Activated CD4-positive, alpha-beta memory T cell treated with anti-CD3 and anti-CD28 coated beads for 36 hours (primary cell): ENCODE measurements at places on chromosomes 2 and 18. TPM values are rescaled to one million over a fixed set of nuclear protein-coding genes. Genes with fewer than 3 reads are reported as not detected.

- DNase-seq: no peak
Observed at GRCh38 chr18:10754128-10754527, 228.3 kb downstream of the NAPG start.

MDH1 gene
- total RNA-seq: 268 TPM

AQP4 gene
- total RNA-seq: not detected

- DNase-seq: no peak
Observed at GRCh38 chr18:47545613-47546012, 294.2 kb upstream of the SKOR2 start.

ODC1 gene
- 142 TPM for total RNA-seq

GRCh38 chr18:8800445-8800844 lies 95.1 kb downstream of the MTCL1 start:
- DNase-seq: no peak

ZNF385B gene
- not detected for total RNA-seq

- no peak for DNase-seq
Observed at GRCh38 chr2:42754776-42755140, 9.2 kb downstream of the OXER1 start.

GRCh38 chr2:182148344-182148743 lies 162.7 kb downstream of the PPP1R1C start:
- DNase-seq: no peak

DNA sequence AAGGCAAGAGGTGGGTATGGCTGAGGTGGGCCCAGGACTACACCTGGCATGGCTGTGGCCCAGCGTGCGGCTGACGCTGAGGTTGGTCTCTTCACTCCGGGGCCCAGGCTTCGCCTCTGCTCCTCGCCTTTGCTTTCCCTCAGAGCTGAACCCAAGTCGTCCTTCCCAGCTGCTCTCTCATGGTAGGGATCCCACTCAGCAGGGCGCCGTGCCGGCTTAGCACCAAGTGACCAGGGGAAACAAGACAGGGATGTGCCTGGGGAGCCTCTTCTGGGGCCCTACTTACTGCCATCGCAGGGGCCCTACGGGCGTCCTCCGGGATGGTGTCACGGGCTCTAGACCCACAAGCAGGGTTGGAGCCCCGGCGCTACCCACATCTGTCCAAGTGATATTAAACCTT lies 138.1 kb upstream of the ALKAL2 start:
- DNase-seq: no peak

COPS8 gene
- total RNA-seq: 66.8 TPM

SPP2 gene
- total RNA-seq: not detected

DNA sequence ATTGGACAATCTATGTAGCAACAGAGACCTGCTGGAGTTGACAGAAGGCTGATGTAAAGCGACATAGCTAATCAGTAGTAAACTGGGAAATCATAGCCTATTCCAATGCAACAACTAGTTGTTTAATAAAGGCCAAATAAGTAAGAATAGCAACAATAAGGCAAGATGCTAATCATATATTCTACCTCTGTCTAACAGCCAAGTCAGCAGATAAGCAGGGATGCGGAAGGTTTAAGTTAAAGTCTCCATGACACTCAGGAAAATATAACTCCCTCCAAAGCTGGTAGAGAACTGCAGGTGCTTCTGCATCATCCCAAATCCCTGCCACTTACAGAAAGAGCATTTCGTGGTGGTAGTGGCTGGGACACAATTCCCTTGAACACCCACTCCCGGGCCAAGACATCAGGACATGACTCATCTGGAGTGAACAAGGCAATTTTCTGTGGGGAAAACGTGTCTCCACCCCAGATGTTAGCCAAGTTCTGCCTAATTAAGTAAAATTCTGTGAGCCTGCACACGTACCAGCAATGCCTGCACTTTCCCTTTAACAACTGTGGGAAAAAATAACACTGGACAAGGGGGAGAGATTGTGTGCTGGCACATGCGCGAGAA lies 413.6 kb upstream of the ID2 start:
- no peak for DNase-seq

DNA sequence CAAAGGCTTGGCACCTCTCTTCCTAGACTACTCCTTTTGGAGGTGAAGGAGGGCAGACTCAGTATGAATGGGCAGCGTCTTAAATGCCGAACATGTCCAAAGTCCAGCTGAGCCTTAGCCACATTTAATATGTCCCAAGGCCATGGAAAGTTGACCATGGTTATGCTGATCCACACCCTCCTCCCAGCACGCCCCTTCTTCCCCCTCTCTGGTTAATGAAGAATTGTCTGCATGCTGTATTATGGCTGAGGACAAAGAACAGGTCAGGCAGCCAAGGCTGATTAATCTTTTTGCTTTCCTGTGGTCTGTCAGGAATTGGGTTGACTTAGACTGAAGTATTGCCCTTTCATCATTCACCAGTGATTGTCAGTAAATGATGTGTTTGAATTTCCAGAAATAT lies 5.8 kb upstream of the MYOM1 start:
- no peak for DNase-seq

DNA sequence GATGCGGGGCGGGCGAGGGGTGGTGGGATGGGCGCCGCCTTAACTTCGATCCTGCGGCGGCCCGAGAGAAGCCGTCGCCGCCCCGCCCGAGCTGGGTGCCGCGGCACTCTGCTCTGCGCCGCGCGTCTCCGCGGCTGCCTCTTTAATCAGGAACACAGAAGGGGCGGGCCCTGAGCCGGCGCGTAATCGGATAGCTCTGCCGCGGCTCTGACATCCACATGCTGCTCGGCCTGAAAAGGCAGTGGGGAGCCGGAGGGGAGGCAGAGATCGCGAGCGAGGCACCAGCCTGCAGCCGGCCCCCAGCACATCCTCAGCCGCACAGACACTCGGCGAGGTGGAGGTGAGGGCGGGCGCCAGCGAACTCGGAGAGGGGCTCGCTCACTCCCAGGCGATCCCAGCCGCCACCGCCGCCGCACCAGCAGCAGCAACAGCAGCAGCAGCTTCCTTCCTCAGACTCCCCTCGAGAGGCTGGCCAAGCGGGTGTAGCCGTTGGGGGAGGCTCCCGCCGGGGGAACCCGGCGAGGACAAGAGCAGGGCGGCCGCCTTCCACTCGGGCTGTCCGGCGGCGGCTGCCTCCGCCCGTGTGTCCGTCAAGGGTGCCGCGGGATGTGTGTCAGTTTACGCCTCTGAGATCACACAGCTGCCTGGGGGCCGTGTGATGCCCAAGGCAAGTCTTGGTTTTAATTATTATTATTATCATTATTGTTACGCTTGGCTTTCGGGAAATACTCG lies at the start of gene NRP2:
NRP2 (plus strand) TSS at position 263 of the 732 bp plus-strand sequence. CDS start 790 bp downstream, outside the sequence.
- DNase-seq: peak; percentile 66

- no peak for DNase-seq
Observed at GRCh38 chr2:31066086-31066485, 72.2 kb downstream of the GALNT14 start.

COL4A3 gene
- not detected for total RNA-seq

SLC11A1 gene
- total RNA-seq: 0.10 TPM

DNA sequence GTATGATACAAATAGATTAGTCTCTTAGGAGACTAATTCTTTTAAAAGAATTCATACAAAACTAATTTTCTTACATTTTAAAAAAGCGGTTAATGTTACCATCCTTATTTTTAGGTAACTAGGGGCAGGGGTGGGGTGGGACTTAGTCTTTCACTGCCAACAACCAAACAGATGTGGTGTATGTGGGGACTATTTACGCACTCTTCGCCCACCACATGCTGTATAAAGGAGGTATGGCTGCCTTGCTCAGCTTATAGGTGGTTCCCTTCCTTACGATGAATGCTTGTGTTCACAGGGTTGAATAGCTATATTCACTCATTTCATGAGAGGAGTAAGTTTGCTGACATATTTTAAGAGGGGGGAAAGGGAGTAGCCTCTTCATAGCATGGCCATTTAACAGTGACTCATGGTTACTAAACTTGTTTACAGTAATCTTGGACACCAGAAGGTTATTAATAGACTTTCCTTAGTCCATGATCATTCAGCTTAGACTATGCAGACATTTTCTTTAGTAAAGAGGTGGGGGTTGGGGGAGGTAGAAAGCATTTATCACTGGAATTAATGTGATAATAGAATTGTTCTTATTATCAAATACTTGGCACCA lies 61.8 kb downstream of the CAB39 start:
- no peak for DNase-seq

DNA sequence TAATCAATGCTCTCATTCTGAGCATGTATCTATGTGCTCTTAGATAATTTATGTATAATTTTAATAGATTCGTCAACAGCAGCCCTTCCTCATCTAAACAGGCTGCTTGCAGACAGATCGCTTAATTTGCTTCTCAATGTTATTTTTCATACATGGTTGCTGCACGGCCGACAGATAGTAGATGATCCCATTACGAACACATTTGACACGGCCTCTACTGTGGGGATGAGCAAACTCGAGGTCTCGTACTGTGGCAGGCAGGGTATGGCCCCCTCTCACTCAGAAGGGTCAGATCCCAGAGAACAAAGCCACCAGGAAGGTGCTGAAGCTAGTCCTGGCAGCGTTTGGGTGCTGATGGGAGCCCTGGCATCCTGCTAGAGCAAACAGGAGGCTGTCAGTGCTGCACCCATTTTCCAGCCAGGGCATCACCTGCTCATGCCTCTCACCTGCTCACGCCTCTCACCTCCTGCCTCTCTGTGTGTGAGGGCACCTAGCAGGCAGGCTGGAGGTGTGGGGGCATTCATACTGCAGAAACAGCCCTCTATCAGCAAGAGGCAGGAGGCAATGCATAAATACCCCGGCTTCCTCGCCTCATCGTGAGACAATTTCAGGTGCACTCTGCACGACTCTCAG lies 80.0 kb downstream of the KLHL29 start:
- no peak for DNase-seq

CD302 gene
- total RNA-seq: 0.55 TPM

GRCh38 chr2:180573951-180574350 lies 406.5 kb upstream of the UBE2E3 start:
- DNase-seq: no peak

PRADC1 gene
- 12.9 TPM for total RNA-seq

- DNase-seq: no peak
Observed at GRCh38 chr18:31258789-31259188, 59.2 kb upstream of the DSG1 start.

DNA sequence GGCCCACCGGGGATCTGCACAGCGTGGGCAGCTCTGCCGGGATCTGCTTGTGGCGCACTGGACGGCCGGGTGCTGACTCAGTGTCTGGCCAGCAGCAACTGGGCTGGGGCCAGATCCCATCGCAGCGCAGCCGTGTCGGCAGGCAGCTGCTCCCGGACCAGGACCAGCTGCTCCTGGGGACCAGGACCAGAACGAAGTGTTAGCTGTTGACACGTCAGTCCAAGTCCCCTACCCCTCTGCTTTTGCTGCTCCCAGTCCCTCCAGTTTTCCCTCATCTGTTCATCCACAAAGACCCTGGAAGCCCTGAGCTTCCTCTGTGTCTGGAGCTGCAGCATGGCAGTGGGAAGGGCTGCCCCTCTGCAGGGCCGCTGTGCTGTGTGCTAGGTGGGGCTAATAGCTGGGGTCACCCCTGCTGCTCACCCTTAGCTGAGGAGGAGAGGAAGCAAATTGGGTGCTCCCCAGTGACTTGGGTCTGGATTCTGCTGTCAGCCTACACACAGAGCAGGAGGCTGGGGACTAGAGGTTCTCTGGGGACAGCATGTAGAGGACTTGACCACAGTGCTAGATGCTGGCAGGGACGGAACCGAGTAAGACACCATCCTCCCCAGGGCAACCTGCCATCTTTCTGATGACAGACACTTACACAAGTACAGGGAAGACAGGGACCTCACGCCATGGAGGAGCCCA lies 16.9 kb upstream of the KIF1A start:
- DNase-seq: no peak

- DNase-seq: peak; percentile 74
Observed at GRCh38 chr2:241842620-241843211, 16.0 kb downstream of the PDCD1 start.

IL36RN gene
- total RNA-seq: not detected

SCN7A gene
- total RNA-seq: not detected

LRRC30 gene
- total RNA-seq: not detected

SOWAHC gene
- 1.0 TPM for total RNA-seq

DNA sequence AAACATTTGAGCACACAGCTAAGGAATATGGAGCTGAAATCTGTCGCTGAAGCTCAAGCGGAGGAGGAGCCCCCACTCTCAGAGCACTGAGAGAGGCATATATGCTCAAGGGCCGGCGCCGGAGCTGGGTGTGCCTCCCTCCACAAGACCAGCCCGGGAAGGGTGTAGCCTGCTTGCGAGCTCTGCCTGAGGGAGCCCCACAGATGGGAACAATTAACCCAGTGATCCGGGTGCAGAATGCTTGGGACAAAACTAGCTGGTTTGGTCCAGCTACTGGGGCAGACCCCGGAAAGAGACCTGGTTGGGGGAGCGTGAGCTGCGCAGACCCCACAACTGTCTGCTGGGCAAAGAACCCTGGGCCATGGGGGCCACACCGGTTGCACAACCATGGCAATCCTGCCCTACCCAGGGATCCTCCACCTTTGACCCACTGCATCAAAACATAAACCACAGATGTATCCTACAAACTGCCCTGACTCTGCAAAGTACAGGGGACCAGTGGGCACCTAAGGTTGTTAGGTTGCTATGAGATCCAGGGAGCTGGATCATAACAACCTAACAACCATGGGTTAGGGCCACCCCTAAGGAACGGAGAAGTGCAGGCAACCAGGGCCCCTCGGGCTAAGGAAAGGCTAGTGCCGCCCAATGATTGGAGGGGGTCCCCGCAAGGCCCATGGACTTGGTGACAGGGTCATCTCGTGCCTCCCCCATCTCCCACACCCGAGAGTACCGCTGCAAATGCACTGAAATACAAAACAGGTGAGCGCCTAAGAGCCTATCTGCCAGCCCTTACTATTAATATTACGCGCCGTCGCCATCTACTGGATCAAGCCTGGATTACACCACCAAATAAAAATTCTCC lies 53.4 kb upstream of the SCN1A start:
- DNase-seq: peak; percentile 42

DNA sequence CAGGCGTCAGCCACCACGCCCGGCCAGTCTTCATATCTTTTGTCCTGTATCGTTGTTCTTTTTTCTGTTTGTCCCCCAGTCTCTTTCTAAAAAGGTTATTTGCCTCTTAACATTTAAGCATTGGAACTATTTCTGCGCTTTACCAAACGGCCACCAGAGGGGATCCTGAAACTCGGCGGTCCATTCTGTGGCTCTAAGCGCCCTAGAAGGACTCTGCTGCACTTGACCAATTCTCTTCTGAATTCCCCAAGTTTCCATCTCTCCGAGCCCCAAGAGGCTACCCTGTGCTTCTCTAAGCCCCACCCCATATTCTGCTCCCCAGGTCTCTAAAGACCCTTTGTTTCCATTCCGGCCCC lies 33.1 kb upstream of the REG3G start:
- DNase-seq: no peak
